Activated CD4-positive, alpha-beta T cell treated with anti-CD3 and anti-CD28 coated beads for 1 hour (primary cell): ENCODE measurements at places on chromosomes 3 and 15.

DNA sequence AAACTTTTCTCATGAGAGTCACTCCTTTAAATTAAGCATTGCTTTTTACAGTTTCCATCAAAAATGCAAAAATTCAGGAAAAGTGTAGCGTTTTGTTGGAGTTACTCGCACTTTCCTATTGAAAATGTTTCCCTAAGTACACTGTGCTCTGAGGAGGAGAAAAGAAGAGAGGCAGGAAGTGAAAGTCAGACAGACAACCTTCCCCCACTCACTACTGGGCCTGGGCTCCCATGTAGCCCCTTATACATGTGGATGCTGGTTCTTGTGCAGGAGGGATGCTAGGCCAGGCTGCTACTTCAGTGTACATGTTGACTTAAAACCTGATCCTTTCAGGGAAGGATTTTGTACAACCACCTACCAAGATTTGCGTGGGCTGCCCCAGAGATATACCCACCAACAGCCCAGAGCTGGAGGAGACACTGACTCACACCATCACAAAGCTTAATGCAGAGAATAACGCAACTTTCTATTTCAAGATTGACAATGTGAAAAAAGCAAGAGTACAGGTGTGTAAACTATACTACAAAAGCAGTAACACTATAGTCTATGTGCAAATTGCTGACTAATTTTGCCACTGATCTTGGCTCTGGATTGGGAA is 15.1 kb downstream of the KNG1 start:
- no peak for DNase-seq

GRCh38 chr15:90838139-90838538 is 30.2 kb upstream of the FURIN start:
- DNase-seq, result peak; percentile 73

GRCh38 chr15:51030649-51031316 is 63.9 kb downstream of the TNFAIP8L3 start:
- DNase-seq, result no peak

- no peak for DNase-seq
These were observed 43.5 kb upstream of the STXBP5L start for GRCh38 chr3:120864541-120864940.

DNA sequence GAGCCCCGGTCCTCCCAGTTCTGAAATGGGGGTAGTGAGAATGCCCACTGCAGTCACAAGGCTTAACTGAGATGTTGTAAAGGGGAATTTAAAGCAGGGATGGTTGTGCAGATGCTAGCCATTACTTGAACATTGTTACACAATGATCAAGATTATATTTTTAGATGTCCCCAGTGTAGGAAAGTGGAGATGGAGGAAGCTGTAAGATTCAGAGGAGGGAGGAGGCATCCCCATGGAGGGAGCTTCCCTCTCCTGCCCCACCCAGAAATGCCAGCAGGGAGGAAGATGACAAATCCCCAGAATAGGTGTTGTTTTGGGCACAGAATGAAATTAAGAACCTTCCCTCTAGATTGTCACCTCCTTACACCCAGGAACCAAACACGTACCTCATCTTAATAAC is 46.1 kb downstream of the EFCAB12 start:
- DNase-seq, result no peak
